Stimulated activated CD4-positive, alpha-beta T cell treated with anti-CD3 and anti-CD28 coated beads, Interleukin-15, amount 100 ng/mL, for 24 hours (primary cell): ENCODE measurements at places on chromosomes 1 and 21.

GRCh38 chr1:37513795-37514349, 694 bp downstream of the MEAF6 start:
- DNase-seq: peak; percentile 77

DNA sequence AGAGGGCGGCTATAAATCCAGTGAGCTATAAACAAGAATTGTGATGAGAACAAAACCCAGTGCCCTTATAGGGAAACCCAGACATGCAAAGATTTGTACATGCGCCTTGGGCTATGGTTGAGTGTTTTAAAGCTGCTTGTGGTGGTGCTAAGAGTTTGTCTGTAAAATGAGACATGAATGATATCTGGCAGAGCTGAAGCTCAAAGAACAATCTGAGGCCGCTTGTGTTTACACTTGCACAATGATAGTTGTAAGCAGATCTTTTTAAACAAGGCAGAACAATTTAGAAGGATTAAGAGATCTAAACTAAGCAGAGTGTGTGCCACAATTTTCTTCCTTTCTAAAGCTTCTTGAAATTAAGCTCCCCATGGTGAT, 80.4 kb upstream of the ADAMTS5 start:
- no peak for DNase-seq

GRCh38 chr1:40876891-40877290, 14.7 kb upstream of the CITED4 start:
- no peak for DNase-seq

GRCh38 chr1:236041631-236042618, 23.0 kb downstream of the NID1 start:
- no peak for DNase-seq

DNA sequence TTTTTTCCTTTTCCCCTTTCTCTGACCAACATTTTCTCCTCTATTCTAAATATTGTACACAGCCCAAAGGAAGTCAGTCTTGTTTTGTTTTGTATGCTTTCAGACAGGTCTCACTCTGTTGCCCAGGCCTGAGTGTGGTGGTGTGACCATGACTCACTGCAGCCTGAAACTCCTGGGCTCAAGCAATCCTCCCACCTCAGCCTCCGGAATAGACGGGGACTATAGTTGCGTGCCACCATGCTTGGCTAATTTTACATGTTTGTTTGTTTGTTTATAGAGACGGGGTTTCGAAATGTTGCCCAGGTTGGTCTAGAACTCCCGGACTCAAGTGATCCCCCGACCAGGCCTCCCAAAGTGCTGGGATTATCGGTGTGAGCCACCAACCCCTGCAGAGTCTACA, 72.8 kb downstream of the NRIP1 start:
- no peak for DNase-seq

DNA sequence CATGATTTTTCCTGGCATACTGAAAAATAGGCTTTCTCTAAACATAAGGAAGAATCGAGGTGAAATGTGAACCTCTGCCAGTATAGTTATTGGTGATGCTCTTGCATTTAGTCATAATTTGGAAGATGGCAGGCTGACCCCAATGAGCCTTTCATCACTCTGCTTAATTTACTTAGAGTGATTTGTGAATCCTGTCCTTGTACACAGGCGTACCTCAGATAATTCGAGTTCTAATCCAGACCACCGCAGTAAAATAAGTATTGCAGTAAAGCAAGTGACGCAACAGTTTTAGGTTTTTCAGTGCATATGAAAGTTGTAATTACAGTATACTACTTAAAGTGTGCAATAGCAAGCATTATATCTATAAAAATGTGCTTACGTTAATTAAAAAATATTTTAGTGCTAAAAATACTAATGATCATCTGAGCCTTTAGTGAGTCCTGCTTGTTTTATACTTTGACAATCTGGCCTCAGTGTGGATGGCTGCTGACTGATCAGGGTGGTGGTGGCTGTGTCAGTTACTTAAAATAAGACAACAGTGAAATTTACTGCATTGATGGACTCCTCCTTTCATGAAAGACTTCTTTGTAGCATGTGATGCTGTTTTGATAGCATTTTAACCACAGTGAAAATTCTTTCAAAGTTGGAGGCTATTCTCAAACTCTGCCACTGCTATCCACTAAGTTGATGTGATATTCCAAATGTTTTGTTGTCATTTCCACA, 1.7 kb downstream of the PKNOX1 start:
- DNase-seq: no peak

DNA sequence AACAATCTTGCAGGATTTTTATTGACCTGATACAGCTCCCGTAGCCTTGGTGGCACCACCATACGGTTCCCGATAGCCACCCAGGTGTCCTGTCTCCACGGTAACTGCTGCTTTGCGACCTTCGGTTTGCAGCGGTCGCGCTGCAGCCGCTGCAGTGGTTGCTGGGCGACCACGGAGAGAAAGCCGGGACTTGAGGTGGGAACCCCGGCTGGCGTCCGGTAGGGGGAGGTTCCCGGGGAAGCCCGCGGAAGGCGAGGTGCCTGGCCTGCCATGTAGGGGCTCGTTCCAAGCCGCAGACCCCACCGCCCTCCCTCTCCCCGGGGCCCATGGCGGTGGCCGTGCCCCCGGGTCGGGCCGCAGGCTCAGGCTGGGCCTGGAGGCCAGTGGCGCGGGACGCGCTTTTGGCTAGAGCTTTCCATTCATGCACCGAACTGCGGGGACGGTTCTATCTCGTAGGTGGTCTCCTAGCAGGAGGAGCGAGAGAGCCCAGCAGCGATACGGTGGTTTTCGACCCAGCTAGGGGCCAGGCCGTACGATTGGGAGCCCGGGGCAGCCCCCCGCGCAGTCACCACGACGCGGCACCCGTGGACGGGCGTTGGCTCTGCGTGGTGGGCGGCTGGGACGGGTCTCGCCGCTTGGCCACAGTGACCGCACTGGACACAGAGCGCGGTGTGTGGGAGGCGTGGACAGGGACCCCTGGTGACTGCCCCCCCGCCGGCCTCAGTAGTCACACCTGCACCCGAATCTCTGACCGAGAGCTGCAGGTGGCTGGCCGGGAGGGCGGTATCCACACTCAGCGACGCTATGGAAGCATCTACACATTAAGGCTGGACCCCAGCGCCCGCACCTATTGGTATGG, at the start of gene KLHDC9:
KLHDC9 (plus strand) TSS at position 152 of the 859 bp plus-strand sequence; CDS start at position 327, 175 bp downstream.
- peak; percentile 80 for DNase-seq

- DNase-seq: no peak
These were observed 35.1 kb downstream of the GPA33 start for GRCh38 chr1:167054946-167055630.
